ENCODE measurements at places on chromosomes 1 and 21.

DNA sequence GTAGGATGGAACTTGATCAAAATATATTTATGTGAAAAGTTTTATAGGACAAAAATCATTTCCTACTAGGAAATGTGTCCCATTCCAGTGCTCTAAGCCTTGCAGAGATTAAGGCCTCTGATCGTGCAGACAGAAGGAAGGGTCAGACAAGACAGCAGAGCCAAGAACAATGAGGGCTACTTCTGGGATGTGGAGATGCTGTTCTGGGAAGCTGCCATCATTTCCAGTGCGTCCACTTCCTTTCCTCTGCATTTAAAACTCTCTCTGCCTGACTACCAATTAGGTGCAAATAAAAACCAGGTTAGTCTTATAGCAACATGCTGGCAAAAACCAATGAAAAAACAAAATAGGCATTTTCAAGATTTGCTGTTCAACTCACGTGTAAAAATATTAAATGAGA is 36.1 kb downstream of the BEND5 start:
- no peak for DNase-seq

GRCh38 chr1:65362545-65362944 is 53.2 kb downstream of the DNAJC6 start:
- DNase-seq, result peak; percentile 19

GRCh38 chr21:36080386-36080785 is 10.6 kb downstream of the CBR1 start:
- DNase-seq, result no peak

GRCh38 chr1:171484760-171485374 is 463 bp upstream of the PRRC2C start:
- DNase-seq, result no peak

DNA sequence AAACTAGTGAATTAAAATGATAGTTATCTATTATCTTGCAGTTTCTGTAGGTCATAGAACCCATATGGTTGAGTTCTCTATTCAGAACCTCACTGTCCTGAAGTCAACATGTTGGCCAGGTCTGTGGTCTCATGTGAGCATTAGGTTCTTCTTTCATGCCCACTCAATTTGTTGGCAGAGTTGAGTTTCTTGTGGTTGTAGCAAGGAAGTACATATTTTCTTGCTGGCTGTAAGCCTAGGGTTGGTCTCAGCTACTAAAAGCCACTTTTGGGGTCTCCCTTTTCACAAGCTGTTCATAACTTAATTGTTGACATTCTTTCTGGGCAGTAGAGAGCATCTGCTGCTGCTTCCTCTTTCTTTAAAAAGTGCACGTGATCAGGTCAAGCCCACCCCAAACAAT is 1165.1 kb upstream of the NCAM2 start:
- DNase-seq, result no peak

- DNase-seq, result peak; percentile 75
Observed at GRCh38 chr1:150813028-150813707, 5.1 kb upstream of the CTSK start.

- no peak for DNase-seq
Observed at GRCh38 chr21:37550618-37551330, 184.2 kb downstream of the DYRK1A start.

DNA sequence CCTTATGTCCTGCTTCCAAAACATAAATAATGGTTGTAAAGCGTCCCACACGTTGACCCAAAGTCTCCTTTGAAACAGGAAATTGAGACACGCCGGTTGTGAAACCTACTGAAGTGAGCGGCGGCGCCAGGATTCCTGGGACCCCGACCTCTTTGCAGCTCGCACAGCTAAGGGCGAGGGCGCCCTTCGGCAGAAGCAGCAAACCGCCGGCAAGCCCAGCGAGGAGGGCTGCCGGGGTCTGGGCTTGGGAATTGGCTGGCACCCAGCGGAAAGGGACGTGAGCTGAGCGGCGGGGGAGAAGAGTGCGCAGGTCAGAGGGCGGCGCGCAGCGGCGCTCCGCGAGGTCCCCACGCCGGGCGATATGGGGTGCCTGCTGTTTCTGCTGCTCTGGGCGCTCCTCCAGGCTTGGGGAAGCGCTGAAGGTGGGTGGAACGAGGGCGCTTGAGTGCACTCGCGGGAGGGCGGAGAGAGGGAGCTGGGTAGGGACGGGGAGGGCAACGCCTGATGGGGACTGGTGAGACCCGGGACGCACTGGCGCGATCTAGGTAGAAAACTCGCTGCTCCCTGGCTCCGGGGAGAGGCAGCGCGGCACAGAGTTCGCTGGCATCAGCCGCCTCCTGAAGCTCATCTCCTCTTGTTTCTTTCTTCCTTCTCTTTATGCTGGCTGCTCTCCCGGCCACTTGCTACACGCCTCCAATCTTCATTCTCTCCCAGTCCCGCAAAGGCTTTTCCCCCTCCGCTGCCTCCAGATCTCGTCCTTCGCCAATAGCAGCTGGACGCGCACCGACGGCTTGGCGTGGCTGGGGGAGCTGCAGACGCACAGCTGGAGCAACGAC is at the start of gene CD1D:
TSS of gene CD1D (plus strand) at position 155 of the 836 bp plus-strand sequence. CDS start at position 362, 207 bp downstream.
- DNase-seq, result no peak

- DNase-seq, result no peak
Observed at GRCh38 chr1:40646315-40646714, 19.2 kb downstream of the RIMS3 start.

GRCh38 chr1:38892976-38893375 is 11.6 kb upstream of the GJA9 start:
- no peak for DNase-seq

DNA sequence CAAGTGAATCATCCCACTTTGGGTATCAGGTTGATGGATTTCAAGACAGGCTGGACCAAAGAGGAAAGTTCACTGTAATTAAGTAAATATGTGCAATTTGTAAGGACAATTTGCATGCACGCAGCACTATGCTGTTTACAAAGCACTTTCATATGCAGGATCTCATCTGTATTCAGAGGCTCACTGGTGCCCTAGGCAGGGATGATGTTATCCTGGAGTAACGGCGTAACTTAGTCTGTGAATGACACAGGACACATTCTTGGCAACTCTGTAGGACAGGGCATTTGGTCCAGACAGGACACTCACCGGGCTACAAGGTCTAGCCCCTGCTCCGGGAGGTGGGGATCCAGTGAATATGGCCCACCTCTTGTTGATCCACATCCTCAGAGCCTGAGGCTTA is 365.4 kb upstream of the DUSP10 start:
- DNase-seq, result no peak

GRCh38 chr1:197076585-197076984 is 9.5 kb upstream of the F13B start:
- DNase-seq, result no peak

DNA sequence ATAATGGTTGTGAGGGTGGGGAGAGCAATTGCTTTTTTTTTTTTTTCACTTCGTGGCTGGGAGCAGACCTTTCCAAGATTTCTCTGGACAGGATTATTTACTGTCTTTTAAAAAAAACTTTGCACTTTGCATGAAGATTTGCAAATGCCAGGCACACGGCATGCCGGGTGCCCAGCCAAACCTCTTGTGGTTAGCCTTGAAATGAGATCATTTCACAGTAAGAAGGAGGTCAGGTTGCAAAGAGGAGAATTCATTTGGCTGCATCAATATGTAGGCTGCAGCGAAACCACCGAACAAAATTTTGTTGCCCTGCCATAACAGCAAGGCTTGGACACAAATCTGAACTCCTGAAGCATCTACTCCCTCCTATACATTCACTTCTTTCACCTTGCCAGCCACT is 36.5 kb upstream of the KCND3 start:
- DNase-seq, result no peak

DNA sequence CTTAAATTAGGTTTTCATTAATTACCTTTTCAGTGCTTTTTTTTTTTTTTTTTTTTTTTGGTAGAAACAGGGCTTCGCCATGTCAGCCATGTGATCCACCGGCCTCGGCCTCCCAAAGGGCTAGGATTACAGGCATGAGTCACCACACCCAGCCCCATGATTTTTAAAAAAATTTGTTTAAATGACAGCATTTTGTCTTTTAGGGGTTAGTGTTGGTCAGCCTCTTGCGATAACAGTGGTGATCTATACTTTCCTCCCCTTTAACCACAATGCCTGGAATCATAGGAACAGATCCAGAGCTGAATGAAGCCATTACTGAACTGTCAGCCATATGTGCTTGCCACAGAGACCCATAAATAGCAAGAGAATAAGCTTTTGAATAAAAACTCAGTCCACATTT is 73.9 kb downstream of the CACHD1 start:
- no peak for DNase-seq

GRCh38 chr1:30842697-30843354 is 65.7 kb downstream of the SDC3 start:
- no peak for DNase-seq

DNA sequence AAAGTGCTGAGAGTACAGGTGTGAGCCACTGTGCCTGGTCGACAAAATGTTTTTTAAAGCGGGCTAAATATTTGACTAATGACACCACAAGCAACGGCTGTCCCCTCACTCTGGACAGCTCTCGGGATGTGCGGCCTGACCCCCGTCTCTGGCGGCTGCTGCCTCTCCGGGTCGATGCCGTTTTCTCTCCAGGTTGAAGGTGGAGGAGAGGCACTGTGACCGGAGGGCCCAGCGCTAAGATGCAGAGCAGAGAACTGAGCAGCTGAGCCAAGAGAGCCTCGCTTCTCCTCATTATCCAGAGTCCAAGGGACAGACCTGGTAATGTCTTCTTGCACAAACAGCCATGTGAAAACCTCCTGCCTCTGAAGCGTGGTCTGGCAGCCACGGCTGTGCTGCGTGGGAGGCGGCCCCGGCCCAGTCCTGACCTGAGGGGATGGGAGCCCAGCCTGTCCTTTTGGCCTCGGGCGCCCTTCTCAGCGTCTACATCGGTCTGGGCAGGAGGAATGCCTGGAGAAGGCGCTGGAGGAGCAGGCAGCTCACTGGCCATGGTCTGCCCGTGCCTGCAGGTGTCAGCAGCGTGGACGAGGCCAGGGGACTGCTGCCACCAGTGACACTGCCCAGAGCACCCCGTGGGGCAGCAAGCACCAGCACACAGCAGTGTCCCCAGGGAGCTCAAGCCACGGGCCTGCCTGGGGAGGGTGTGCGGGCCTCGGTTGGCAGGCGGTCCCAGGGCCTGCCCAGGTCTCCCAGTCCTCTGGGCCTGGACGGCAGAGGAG is 10.3 kb downstream of the MORN1 start:
- no peak for DNase-seq

DNA sequence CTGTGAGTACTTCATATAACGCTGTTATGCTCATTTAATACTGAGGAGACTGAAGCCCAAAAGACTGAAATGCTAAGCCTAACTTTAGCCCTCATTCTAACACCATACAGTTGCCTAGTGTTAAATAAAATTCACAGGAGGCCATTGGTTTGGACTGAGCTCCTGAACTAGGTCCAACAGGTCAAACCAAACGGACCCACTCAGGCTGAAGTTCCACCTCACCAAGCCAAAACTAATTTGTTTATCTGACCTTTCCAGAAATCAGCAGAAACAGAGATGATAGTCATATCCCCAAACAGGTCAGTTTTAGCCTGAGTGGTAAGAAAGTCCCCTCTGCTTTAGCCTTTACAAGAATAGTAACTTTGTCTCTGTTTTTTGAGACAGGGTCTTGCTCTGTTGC is 311.3 kb upstream of the ZP4 start:
- DNase-seq, result no peak

- no peak for DNase-seq
Observed at GRCh38 chr1:40653851-40654537, 11.5 kb downstream of the RIMS3 start.

GRCh38 chr1:103525607-103526507 is at the start of gene RNPC3:
TSS of gene RNPC3 (plus strand) at chr1:103525699. CDS start at chr1:103526071, 372 bp downstream.
- peak; percentile 79 for DNase-seq

DNA sequence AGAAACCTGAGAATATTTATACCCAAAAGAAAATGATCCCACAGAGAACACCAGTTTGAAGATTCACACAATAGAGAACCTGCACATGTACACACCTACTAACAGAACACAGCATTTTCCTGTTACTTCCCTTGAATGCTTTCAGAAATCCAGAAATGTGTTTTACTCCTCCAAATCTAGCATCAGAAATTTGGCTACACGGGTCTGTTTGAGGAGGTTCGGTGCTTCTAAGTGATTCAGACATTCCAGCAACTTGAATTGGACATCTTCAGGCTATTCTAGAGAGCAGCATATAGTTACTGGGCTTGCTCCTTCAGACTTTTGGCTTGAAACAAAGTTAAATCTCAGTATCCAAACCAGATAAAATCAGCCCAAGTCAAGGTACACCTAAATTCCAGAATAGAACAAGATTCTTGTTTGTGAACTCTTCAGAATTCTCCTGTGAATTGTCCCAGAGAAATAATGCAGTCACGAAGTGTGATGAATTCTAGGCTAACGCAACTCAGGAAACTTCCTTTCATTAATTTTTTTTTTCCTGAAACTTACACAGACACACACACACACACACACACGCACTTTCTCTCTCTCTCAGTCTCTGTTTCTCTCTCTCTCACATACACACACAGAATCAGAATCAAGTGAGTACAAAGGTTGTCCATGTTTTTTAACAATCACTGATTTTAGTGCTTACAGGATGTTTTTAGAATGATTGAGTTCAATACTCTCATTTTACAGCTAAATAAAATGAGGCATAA is 278.4 kb upstream of the SNX7 start:
- no peak for DNase-seq

DNA sequence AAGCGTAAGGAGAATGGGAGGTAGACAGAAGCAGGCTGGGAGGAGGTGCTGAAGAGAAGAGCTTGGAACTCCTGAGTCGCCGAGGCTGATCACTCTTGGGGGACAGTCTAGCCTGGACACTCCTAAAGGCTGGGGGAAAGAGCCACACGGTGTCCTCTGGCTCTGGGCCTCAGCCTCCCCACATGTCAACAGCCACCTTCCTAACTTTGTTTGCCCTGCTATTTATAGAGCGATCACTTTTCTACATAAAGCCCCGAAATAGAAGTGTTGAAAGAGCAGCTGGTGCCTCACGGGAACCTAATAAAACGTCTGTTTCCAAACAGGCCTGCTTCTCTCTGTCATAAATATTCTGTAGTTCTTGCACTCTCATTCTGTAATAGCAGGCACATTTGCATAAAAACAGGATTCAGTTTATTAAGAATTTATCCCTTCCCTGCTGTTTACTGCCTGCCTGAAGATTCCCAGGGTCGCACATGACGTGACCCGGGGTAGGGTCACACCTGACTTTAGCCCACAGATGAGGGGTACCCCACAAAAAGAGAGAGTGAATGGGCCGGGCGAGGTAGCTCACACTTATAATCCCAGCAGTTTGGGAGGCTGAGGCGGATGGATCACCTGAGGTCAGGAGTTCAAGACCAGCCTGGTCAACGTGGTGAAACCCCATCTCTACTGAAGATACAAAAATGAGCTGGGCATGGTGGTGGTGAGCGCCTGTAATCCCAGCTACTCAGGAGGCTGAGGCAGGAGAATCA is 212.5 kb downstream of the TOMM20 start:
- no peak for DNase-seq

DNA sequence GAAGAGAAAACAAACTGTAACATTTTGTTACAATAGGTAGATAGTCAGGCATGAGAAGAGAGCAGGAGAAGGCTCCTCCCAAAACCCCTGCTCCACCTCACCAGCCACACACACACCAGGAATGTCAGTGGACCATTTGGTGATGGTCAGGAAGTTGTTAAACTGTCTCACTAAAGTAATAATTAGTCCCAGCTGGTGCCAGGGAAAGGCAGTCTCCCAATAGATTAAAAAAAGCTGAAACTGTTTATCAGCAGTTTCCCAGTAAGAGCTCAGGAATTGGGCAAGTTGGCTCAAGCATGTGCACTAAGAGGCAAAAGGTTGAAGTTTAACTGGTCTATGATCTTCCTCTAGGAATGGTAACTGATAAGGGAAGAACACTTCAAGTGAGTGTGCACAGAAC is 249.6 kb downstream of the COL11A1 start:
- no peak for DNase-seq

GRCh38 chr1:12438349-12438924 is 179.6 kb downstream of the DHRS3 start:
- DNase-seq, result no peak

- DNase-seq, result no peak
Observed at GRCh38 chr1:198969981-198970380, 331.1 kb downstream of the PTPRC start.
